ENCODE measurements at places on chromosomes 7 and 10.

DNA sequence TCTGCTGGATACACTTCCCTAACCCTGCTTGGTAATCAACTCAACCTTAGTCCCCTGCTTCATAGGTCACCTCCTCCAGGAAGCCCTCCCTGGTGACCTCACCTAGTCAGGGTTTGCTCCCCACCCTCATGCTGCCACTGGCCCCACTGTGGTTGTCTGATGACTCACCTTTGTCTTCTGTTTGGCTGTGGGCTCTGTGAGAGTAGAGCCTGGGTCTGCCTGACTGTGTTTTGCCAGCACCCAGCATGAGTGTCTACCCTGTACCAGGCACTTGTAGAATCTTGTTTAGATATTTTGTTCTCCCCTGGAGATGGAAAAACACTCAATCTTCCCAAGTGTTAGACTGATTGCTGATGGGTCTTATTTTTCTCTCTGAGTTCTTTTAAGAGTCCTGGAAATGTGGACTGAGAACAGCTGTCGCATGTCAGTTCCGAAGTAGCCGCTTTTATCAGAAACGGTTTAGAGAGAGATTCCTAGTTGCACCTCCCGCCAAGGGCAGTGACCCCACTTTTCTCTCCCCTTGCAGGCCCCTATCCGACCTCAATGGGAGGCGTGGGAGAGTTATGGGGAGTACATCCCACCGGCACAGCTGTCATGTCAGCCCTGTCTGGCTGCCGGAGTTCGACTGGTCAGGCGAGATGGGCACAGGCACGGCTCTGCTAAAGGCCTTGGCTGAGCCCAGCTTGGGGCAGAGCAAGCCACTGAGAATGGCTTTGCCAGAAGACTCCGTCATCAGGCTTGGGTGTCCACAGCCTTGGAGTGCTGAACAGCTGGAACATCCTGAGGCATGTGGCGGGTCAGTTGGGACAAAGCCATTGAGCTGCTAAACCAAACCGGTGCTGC lies 134.3 kb downstream of the GRK5 start:
- peak; percentile 91 for DNase-seq

DNA sequence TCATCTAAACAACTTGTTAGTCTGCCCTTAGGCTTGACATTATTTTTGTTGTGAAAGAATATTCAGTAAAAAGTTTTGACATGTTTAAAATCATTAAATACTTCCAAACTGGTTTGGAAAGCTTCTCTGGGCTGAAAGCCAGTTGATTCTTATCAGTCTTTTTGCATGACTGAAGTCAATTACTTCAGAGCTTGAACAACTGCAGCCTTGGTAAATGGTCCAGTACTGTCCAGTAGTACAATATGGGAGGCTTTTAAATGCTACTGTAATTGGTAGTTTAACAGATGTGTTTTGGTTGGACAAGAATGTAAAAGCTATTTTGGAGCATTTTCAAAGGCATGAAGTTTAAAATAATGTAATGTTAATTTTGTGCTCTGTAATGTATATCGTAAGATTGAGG lies 103.4 kb downstream of the SDK1 start:
- DNase-seq: peak; percentile 69

DNA sequence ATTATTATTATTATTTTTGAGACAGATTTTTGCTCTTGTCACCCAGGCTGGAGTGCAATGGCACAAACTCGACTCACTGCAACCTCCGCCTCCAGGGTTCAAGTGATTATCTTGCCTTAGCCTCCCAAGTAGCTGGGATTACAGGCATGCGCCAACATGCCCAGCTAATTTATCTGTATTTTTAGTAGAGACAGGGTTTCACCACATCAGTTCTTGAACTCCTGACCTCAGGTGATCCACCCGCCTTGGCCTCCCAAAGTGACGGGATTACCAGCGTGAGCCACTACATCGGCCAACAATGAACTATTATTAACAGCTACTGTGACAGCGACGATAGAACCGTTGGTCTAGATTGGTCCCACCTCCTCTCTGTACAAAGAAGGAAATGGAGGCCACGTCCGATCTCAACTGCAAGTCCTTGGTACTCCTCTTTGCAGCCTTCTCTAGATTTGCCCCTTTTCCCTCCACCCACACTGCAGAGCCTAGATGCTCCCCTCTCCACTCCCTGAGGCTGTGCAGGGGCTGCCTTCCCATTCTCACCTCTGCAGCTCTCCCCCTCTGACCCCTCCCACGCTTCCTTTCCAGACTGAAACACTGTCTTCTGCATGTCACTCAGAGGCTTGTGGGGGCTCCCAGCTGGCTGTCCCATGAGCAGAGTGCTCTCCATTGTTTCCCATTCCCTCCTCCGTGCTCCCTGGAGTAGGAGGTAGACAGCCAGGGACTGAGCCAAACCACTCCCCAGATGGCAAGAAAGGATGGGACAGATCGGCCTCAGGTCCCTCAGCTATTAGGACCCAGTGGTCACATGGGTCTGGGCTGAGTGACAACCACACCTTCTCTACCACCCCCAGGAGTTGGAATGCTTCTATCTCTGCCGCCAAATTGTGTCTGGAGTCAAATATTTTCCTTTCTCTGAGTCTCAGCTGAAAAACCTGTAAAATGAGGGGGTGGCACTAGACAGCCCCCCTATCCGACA lies 2.3 kb downstream of the LOXL4 start:
- no peak for DNase-seq

GRCh38 chr7:51316666-51317581 lies at the start of gene COBL:
Gene COBL (minus strand): TSS chr7:51316809. CDS start chr7:51316633, 176 bp downstream.
- DNase-seq: no peak

DNA sequence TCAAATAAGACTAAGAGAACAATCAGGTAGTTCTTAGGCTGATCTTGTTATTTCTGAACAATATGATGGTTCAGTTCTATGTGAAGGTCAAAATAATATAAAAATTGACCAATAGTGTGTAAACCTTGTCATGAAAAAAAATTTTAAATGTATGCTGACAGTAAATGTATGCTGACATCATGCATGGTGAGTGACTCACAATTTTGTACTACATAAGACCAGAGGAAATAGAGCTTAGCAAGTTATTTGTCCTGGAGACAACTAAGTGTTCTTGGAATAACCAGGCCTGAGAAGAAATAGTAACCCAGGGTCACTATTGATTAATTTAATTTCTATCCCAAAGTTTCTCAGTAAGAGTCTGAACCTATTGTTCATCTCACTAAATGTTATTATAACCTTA lies 182.2 kb upstream of the PCDH15 start:
- DNase-seq: peak; percentile 1

GRCh38 chr7:158549616-158550393 lies 37.8 kb downstream of the PTPRN2 start:
- DNase-seq: peak; percentile 54

- no peak for DNase-seq
These were observed 252.6 kb upstream of the IGFBP3 start for GRCh38 chr7:46173476-46174195.

GRCh38 chr7:130683026-130683425 lies 3.3 kb downstream of the TSGA13 start:
- no peak for DNase-seq

- peak; percentile 7 for DNase-seq
These were observed 258.8 kb downstream of the PHF14 start for GRCh38 chr7:11232462-11232861.

GRCh38 chr10:44765299-44765698 lies 145.8 kb upstream of the TMEM72 start:
- DNase-seq: no peak

- DNase-seq: no peak
These were observed 8.2 kb downstream of the NKX2-3 start for GRCh38 chr10:99540657-99541531.

DNA sequence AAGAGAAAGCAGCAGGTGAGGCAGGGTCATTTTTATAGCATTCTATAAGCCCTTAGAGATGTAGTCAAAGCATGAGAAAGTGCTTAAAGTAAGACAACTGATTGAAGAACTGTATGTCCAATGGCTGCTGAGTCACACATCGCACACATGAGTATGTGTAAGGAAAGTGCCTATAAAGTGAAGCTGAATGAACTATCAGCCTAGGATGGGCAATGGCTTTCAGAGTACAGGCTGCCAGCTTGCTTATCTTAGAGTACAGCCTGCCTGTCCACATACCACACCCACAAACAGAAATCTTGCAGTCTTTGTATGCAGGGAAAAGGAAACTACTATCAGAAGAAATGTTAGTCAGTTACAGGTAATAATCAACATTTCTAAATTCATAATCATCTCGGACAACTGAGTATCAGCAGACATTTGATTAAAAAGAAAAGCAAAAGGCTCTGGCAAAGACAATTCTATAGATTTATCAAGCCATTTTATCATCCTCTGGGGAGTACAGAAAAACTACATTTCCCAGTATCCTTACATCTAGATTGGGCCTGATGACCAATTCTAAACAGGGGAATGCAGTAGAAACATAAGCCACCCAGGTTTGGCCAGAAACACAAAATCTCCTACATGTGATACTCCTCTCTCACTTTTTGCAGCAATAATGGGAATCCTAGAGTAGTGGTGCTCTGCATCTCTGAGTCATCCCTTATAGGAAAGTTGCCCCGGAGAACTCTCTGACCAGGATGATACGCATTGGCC lies 16.2 kb upstream of the EPHB6 start:
- peak; percentile 28 for DNase-seq

DNA sequence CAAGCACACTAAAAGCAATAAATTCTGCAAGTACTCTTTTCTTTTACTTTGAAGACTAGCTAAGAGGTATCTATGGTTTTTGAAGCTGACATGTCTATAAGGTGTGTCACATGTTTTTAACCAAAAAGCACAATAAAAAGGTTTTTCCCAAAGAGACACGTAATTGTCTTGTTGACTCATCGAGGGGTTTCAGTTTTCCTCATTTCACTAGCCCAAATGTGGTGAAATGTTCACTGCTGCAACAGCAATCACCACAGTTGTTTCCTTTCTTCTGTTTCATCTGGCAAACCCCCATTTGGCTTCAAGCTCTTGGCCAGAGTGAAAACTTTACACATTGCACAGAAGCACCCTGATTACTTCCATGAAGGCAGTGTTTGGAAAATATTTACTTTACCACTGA lies 3.8 kb upstream of the HOXA4 start:
- no peak for DNase-seq

DNA sequence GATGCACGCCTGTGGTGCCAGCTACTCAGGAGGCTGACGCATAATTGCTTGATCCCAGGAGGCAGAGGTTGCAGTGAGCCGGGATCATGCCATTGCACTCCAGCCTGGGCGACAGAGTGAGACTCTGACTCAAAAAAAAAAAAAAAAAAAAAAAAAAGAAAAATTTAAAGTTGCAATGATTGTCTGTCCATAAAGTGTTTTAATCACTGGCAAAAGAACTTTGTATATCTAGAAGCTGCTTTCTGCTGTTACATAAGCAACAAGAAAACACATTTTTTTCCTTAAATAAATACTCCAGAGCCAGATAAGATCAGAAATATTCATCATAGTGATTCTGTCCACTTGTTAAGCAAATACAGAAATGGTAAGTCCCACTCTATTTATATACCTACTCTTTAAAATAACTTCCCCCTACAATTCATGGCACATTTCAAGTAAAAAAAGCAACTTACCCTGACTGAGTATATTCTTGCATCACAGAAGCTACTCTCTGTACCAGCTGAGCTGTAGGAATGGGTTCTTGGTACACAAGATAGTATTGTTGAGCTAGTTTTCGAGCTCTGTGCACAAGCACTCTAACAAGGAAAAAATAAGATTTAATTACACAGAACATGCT lies 7.6 kb downstream of the PSMA2 start:
- no peak for DNase-seq

GRCh38 chr10:105017691-105018090 lies 376.6 kb downstream of the SORCS3 start:
- no peak for DNase-seq

GRCh38 chr10:124003871-124004662 lies 89.3 kb downstream of the CHST15 start:
- DNase-seq: no peak

GRCh38 chr10:90306187-90306586 lies 551.7 kb downstream of the HTR7 start:
- peak; percentile 97 for DNase-seq

- peak; percentile 94 for DNase-seq
These were observed 13.0 kb upstream of the DLG5 start for GRCh38 chr10:77939561-77940001.

DNA sequence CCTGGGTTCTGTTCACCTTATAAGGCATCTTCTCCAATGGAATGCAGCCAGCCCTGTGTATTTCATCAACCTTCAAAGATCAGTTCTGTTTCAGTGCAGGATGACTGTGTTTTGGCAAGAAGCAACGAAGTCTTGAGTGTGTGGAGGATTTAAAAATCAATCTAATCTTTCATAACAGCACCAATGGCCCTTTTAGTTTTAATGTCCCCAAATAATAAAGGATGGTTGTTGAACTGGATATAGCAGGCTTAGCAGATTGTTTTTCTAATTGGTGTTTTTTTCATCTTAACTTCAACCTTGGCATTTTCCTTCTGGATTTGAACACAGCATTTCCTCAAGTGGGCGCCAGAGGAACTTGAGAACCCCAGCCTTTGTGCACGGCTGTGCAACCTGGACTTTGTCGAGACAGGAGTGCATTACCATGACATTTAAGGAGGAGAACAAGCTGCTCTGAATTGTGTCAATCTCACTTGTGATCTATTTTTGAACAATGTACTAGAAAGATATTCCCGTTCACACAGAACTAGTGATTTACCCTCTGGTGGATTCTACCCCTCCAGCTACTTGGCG lies 313.3 kb upstream of the AKR1E2 start:
- peak; percentile 88 for DNase-seq

GRCh38 chr10:93820434-93820833 lies 62.7 kb downstream of the LGI1 start:
- no peak for DNase-seq

DNA sequence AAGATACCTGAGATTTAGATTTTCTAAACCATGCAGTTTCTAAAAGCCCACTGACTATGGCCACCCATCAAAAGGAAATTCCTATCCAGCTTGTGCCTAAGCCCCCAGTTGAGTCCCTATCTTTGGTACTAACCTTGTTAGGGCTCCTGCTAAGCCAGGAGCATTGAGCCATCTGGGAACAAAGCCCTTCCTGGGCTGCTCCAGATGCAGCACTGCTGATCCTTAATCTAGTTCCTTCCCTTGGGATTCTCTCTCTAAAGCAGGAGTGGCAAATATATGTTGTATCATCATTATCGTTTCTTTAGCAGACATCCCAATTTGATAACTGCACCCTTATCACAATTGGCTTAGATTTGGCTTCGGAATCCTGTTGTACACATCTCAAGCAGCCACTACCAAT lies 24.7 kb upstream of the PDLIM1 start:
- no peak for DNase-seq

DNA sequence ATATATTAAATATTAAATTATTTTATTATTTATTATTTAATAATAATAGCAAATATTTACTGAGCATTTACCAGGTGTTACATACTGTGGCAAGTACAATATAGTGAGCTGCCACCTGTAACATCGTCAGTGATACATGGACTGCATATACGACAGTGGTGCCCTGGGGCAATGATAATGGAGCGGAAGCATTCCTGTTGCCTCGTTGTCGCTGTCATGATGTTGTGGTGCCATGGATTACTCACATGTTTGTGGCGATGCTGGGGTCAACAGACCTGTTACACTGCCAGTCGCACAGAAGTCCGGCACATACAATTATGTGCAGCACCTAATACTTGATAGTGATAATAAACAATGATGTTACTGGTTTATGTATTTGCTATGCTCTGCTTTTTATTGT lies 20.6 kb downstream of the CAMK1D start:
- no peak for DNase-seq
